IMR-90 (cell line): ENCODE measurements at places on chromosomes 1 and 21.

- no peak for DNase-seq
Observed at GRCh38 chr1:216779686-216780085, 56.5 kb upstream of the ESRRG start.

- DNase-seq: peak; percentile 36
Observed at GRCh38 chr1:187928288-187928687, 1099.5 kb downstream of the PLA2G4A start.

DNA sequence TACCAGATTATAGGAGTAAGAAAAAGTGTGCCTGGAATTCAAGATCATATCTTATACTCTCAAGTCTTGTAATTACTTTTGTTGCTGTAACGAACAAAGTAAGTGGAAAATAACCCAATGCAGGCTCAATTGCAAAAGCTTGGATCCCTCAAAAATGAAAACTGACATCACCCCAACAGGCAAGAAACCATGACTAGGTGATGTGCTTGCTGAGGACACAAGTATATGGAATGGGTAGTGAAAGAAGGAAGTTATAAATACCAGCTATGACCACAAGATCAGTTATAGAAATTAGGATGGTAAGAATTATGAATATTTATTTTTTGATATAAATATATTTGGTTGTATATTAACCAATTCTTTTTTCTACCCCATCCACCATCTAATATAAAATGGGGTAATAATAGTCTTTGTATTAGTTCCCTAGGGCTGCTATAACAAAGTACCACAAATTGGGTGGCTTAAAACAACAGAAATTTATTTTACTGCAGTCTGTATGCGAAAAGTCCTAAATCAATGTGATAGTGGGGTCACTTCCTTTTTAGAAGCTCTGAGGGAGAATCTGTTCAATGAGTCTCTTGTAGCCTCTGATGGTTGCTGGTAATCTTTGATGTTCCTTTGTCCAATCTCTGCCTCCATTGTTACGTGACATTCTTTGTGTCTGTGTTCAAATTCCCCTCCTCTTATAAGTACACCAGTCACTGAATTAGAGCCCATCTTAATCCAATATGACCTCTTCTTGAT lies 45.0 kb downstream of the DUSP10 start:
- DNase-seq: no peak

GRCh38 chr1:206068314-206068713 lies 15.3 kb downstream of the RHEX start:
- DNase-seq: no peak

GRCh38 chr1:71270394-71270915 lies 189.6 kb upstream of the ZRANB2 start:
- DNase-seq: no peak

- DNase-seq: no peak
Observed at GRCh38 chr1:12574757-12575139, 43.3 kb downstream of the DHRS3 start.

GRCh38 chr1:55718758-55719671 lies 503.9 kb upstream of the USP24 start:
- DNase-seq: peak; percentile 100

- no peak for DNase-seq
Observed at GRCh38 chr1:218964471-218965185, 209.1 kb upstream of the LYPLAL1 start.

- peak; percentile 0 for DNase-seq
Observed at GRCh38 chr1:209095627-209096595, 487.6 kb upstream of the CAMK1G start.

DNA sequence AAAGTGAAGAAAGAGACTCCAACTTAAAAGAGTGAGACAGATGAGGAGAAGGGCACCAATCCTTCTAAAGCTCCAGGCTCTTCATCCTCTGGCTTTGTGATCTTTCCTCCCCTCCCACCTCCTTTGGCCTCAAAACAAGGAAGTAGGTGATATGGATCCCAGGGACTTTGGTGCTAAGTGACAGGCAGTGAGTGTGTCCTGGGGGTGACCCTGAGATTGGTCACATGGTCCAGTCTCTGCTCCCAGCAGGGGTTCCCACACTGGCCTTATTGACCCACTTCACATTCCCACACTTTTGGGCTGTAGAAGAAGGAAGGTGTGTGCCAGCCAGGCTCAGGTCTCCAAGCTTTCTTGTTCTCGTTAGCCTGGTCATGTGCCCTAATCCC lies 401.2 kb upstream of the PROX1 start:
- DNase-seq: no peak

- DNase-seq: no peak
Observed at GRCh38 chr1:100506217-100506616, 31.7 kb upstream of the GPR88 start.

- DNase-seq: no peak
Observed at GRCh38 chr1:39321979-39322378, 117.5 kb downstream of the MACF1 start.

- no peak for DNase-seq
Observed at GRCh38 chr1:86421601-86422280, 2.2 kb upstream of the CLCA2 start.

- peak; percentile 28 for DNase-seq
Observed at GRCh38 chr1:22341791-22342605, 109.7 kb upstream of the ZBTB40 start.

- DNase-seq: no peak
Observed at GRCh38 chr1:110425612-110426152, 18.2 kb upstream of the LAMTOR5 start.

GRCh38 chr1:42214447-42214871 lies 49.9 kb upstream of the GUCA2A start:
- peak; percentile 80 for DNase-seq

DNA sequence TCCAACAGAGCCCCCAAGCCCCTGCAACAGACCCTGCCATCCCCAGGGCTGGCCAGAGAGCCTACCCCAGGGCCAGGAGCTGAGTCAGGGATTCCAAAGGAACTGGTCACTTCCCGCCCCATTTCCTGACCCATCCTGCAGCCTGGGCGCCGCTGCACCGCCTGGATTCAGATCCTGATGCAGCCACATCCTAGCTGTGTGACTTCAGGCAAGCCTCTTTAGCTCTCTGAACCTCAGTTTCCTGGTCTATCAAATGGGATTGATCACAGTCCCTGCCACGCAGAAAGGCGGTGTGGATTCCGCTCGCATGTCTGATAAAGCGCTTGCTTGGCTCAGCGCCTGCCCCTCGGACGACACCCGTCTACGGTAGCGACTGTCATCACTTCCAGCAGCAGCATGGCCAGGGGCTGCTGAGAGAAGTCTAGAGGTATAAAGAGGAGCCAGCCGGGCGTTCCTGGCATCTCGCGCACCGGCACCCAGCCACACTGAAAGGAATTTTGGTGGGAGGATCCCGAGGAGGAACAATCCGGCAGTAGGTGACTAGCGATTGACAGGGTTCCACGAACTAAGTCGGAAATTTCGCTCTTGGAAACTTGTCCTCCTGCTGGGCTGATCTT lies 10.1 kb downstream of the EPHA2 start:
- DNase-seq: peak; percentile 92

DNA sequence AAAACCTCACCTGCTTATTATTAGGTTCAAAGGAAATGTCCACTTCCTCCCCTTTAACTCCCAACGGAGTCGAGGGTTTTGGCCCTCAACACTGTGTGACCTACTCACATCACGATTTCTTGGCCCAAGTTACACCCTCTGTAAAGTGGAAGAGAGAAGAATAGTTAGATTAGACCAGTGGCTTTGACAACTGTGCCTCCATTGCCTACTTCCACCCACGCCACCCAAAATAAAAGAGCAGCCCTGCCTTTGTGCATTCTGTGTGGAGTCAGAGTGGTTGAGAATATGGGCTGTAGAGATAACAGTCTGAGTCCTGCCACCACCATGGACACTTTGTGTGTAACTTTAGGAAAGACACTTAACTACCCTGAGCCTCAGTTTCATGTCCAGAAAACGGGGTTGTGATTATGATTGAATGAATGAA lies 4.1 kb upstream of the HDGF start:
- DNase-seq: no peak

- DNase-seq: no peak
Observed at GRCh38 chr1:231930257-231930947, 303.8 kb downstream of the DISC1 start.
